H7 (cell line): ENCODE measurements at places on chromosomes 1 and 21. TPM values are rescaled to one million over a fixed set of nuclear protein-coding genes. Genes with fewer than 3 reads are reported as not detected.
A peak's percentile ranks its signal among the peaks of the same experiment; 100 is the strongest.

GRCh38 chr1:75796376-75797272 is at the start of gene MSH4:
TSS of gene MSH4 (plus strand) at chr1:75796882. CDS start at chr1:75796986, 104 bp downstream.
- DNase-seq, result peak; percentile 34

Gene SGIP1
- total RNA-seq, result 0.14 TPM in 1 of 2 replicates, not detected in the other

GRCh38 chr1:200302192-200302920 is 107.5 kb downstream of the ZNF281 start:
- DNase-seq, result peak; percentile 58

- no peak for DNase-seq
These were observed 17.5 kb upstream of the RNF11 start for GRCh38 chr1:51218570-51218969.

GRCh38 chr1:245972476-245972875 is 534.6 kb downstream of the SMYD3 start:
- no peak for DNase-seq

Gene SMCP
- total RNA-seq, result not detected in 2 replicates

- DNase-seq, result no peak
These were observed 125.4 kb upstream of the DAB1 start for GRCh38 chr1:57549300-57549699.

DNA sequence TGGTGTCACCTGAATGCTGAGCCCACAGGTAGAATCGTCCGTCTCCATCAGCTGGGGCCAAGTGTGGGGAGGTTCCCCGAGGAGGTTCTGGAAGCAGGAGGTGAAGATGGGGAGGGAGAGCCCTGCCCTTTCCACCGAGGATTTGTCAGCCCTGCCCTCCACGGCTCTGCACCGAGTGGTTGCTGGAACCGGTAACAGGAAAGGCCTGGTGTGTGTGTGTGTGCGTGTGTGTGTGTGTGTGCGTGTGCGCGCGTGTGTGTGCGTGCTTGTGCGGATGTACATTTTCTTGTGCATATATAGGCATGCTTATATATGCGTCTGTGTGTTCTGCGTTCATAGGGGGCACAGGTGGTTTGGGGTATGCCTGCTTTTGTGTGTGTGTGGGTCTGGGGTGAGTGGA is 3.5 kb downstream of the NBL1 start:
- no peak for DNase-seq

- DNase-seq, result peak; percentile 15
These were observed 39.8 kb downstream of the RIMS3 start for GRCh38 chr1:40625476-40626382.

Gene EPHA10
- 0.15 and 0.21 TPM in 2 replicates for total RNA-seq

- no peak for DNase-seq
These were observed 50.1 kb downstream of the TUT4 start for GRCh38 chr1:52502789-52503188.

GRCh38 chr1:240526312-240526711 is 85.6 kb downstream of the GREM2 start:
- no peak for DNase-seq

- DNase-seq, result no peak
These were observed 445 bp upstream of the RGS4 start for GRCh38 chr1:163068716-163069115.

- DNase-seq, result peak; percentile 37
These were observed 137.7 kb downstream of the ACTL8 start for GRCh38 chr1:17892851-17893250.

DNA sequence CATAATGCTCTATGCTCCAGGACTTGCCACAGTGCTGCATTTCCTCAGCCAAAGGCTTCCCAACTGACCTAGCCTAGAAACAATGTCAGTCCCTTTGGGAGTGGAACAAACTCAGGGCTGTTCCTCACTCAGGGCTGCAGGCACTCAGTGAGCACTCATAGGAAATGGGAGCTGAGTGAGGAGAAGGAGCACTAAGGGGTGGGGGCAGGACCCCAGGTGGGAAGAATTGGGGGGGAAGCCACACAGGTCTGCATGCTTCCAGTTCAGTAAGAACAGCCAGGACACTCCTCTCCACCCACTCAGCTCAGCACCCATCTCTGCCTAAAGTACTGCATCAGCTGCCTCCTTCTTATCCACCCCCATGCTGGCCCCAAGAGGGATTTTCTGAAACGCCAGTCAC is 7.3 kb upstream of the SLC5A9 start:
- DNase-seq, result no peak

- DNase-seq, result no peak
These were observed 56.0 kb downstream of the ITSN1 start for GRCh38 chr21:33698087-33698860.

DNA sequence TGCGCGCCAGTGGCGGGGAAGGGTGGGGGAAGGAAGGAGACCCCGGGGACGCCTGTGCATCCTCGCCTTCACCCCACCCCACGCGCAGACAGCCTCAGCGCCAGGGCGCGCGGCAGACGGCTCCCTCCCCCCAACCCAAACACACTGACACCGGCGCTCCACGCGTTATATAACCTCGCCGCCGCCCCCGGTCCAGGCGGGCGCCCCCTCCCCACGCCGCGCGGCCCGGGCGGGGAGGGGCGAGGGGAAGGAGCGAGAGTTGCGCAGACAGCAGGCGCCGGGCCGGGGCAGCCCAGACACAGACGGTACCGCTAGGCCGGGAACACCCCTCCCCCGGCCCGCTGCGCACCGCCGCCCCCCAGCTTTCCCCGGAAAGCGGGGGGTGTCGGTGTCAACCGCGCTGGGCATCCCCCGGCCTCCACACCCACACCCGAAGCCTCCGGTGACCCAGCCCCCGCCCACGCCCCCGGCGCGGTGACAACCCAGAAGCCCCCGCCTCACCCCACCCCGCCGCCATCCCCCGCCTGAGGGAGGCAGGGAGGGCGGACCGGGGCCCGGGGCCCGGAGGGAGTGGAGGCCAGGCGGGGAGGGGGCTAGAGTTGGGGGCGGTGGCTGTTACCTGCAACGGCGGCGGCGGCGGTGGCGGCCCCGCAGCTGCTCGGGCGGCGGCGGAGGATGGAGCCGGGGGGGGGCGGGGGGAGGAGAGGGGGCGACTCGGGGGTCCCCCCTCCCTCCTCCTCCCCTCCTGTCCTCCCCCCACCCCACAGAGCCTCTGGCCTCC is 432 bp downstream of the AKT3 start:
- peak; percentile 81 for DNase-seq

DNA sequence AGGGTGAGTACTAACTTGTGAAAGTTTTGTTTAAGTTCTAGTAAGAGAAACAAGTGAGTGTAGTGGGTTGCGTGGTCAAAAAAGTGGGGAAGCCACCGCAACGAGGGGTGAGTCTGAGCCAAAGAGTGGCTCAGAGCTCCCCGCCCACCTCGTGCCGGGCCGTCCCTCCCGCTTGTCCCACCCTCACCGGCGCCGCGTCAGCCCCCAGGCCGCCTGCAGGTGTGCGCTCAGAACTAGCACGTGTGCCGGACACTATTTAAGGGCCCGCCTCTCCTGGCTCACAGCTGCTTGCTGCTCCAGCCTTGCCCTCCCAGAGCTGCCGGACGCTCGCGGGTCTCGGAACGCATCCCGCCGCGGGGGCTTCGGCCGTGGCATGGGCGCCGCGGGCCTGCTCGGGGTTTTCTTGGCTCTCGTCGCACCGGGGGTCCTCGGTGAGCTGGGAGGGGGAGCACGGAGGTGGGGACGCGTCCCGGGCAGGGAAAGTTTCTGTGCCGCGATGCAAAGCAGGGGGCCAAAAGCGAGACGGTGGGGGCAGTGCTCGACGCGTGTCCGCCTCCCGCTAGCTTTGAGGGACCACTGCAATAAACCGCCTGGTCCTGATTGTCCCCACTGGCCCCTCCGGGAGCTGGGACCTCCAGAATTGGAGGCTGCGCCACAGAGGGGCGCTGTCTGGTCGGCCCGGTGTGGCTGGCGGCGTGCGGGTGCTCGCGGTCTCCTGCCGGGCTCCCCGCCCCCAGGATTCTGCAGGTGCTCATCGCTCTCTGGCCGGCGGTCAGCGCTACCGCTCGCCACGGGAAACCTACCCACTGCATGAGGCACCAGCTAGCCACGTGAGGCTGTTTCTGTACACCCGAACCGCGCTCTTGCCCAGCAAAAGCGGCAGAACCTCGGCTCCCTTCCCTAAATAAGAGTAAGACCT is at the start of gene CR2:
CR2 (plus strand) TSS at position 283 of the 919 bp plus-strand sequence; CDS start at position 374, 91 bp downstream.
- DNase-seq, result peak; percentile 85

Gene FCRL1
- total RNA-seq, result not detected in 2 replicates

Gene HFM1
- total RNA-seq, result 3.3 and 6.0 TPM in 2 replicates

Gene VPS72
- total RNA-seq, result 167 and 180 TPM in 2 replicates

- DNase-seq, result no peak
These were observed 67.0 kb downstream of the LMX1A start for GRCh38 chr1:165289556-165289955.

Gene CELA3A
- not detected in 2 replicates for total RNA-seq

GRCh38 chr1:26946270-26946669 is 14.0 kb downstream of the KDF1 start:
- DNase-seq, result no peak

- DNase-seq, result no peak
These were observed 16.8 kb downstream of the GNG12 start for GRCh38 chr1:67816506-67816905.

DNA sequence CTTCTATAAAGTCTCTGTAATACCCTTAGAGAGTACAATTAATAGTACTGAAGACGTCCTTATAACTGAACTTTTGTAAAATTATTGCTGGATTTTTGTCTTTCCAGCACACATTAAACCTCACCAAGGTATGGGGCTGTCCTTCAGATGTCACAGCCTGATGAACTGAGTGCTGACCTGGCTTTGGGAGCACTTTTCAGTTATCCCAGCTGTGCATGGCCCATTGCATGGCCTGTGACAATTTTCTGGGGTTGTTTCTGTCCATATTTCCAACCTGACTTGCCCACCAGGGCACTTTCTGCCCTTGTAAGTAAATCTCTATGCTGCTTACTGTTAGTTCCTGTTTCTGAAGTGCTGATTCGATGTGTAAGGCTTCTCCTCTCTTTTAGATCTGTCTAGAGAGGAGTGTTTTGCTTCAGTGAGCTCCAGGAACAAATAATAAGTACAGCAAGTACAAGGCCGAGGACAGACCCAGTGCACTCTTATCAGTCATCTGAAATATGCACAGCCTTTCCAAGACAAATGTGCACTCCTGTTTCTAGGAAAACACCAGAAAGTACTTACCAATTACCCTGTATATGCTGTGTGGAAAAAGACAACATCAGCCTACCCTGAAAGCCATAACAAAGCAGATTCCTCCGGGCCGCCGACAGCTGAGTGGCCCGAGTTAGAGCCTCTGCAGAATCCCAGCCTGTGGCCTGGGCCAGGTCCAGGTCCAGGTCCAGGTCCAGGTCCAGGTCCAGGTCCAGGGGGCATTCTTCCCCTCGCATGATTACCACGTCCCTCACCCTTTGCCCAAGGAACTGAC is 121.7 kb downstream of the DHRS3 start:
- DNase-seq, result no peak

DNA sequence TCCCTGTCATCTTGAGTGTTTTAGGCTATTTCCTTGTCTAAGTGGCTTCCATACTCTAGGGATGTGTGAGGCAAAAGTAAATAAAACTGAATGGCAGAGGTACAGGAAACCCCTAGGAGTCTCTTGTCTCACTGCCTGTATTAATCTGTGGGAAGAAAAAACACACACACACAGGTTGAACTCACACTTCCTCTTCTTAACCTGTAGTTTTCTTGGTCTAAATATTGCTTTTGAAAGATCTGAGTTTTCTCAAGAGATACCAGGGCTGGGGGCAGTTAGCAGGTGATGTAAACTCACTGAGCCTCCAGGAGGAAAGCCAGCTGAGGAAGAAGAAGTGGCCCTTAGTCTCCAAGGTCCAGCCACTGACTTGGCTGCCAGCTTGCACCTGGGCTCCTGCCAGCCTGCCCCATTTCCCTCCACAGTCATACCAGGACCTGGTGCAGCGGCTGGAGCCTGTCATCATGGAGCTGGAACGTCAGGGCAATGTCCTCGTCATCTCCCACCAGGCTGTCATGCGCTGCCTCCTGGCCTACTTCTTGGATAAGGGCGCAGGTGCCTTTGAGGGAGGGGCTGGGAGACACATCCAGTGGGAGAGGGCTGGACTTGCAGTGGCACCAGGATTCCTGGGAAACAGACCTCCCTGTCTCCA is 16.9 kb downstream of the PFKFB2 start:
- no peak for DNase-seq

Gene HSD3B2
- total RNA-seq, result 0.07 TPM in 2 replicates

GRCh38 chr1:10958614-10959013 is 53.8 kb upstream of the TARDBP start:
- DNase-seq, result peak; percentile 83

Gene KCNJ6
- total RNA-seq, result not detected in 2 replicates

Gene RIPPLY3
- total RNA-seq, result 0.52 and 0.94 TPM in 2 replicates

DNA sequence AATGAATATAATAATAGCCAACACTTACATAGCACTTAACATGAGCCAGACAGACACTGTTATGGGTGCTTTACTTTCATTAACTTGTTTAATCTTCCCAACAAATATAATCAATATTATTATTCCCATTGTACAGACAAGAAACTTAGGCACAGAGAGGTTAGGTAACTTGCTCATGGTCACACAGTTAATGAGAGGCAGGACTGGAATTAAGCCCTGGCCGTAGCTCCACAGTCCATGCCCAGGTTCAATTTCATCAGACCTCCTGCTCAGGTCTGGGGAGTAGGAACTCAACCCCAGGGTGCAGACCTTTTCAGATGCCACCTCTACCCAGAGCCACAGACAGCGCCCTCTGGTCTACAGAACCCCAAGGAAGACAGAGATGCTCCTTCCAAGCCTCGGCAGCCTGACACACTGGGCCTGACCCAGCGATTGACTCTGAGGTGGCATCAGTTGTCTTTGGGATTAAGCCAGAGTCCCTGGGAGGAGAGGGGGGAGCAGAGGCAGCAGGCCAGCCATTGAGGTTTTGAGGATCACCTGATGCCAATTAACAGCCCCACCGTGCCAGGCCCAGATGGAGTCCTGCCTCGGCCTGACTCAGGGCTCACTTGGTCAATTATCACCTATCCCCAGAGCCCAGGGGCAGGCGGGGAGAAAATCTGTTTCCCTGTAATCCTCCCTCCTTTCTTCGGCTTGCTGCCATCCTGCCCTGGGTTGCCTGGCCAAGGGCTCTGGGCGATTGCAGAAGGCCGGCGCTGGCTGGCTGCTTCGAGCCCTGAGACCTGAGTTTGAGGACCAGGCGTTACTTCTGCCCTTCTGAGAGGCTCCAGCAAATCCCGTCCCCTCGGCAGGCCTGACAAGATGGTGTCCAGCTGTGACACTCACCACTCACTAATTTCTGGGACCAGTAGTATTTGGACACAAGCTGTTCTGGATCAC is 116.7 kb downstream of the LACTBL1 start:
- DNase-seq, result no peak

Gene EEIG2
- total RNA-seq, result 25.1 and 39.6 TPM in 2 replicates

- DNase-seq, result no peak
These were observed 70.6 kb downstream of the CLSTN1 start for GRCh38 chr1:9753121-9753531.

DNA sequence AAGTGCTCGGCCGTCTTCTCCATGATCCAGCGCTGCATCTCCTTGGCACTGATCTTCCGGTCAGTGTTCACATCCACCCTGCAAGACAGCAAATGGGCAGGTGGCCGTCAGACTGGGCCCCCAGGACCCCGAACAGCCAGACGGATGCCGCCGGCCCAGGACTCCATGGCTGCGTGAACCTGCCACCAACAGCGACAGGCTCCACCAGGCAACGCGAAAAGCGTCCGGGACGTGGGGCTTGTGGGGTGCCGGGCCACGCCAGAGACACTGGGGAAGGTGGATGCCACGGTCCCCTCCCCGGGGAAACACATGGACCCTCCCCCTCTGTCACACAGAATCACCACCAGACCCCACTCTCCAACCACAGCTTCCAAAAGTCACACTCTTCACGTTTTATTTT is 7.9 kb downstream of the SDF4 start:
- DNase-seq, result no peak

Gene C21orf58
- 16.8 and 26.4 TPM in 2 replicates for total RNA-seq

Gene MANEAL
- total RNA-seq, result 9.9 and 11.6 TPM in 2 replicates
